ENCODE measurements at places on chromosomes 4 and X. TPM values are rescaled to one million over a fixed set of nuclear protein-coding genes. Genes with fewer than 3 reads are reported as not detected.
A peak's percentile ranks its signal among the peaks of the same experiment; 100 is the strongest.

DNA sequence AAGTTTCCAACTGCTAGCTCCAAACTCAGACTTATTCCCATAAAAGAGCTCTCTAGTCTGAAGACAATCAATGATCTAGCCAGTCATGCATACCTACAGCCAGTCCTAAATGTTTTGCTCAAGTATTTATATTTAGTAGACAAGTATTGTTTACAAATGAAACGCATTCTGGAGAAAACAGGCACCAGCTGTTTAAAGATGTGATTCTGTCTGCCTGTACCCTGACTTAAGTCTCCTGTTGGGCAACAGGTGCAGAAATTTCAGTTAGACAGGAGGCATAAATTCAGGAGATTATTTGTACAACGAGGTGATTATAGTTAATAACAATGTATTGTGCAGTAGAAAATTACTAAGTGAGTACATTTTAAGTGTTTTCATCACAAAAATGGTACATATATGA lies 28.9 kb downstream of the LNX1 start:
- no peak overlapping the region for H3K4me3 ChIP-seq
- no peaks in the 10 kb centered on the region for H3K36me3 ChIP-seq
- no peaks in the 10 kb centered on the region for H3K27me3 ChIP-seq
- H3K4me1 ChIP-seq, result peaks cover 3% of the 10 kb centered on the region
- no peak for DNase-seq
- H3K27ac ChIP-seq, result no peak overlapping the region

DNA sequence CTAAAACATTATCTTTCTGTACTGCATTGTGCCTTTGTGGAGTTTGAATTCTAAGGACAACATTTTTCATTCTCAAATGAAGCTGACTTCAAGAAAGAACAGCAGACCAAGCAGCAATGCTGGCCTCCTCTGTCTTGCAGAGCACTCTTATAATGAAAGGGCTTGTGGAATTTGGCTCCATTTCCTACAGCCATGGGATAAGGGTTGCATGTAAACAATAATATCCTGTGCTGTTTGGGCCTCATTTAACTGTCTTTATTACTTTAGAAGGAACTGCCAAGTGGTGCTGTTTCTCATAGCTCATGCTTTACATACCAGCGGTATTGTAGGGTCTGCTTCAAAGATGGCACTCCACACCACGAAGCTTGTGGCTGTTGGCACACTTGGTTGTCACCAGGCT lies 111.4 kb upstream of the EOLA2 start:
- no peak overlapping the region for H3K4me3 ChIP-seq
- H3K4me1 ChIP-seq, result no peaks in the 10 kb centered on the region
- H3K27me3 ChIP-seq, result no peaks in the 10 kb centered on the region
- no peaks in the 10 kb centered on the region for H3K36me3 ChIP-seq
- no peak for DNase-seq
- no peak overlapping the region for H3K27ac ChIP-seq

GRCh38 chrX:120769576-120770341 lies 105.9 kb downstream of the CT47B1 start:
- no peaks in the 10 kb centered on the region for H3K36me3 ChIP-seq
- no peak for DNase-seq
- H3K27ac ChIP-seq, result no peak overlapping the region
- H3K4me1 ChIP-seq, result no peaks in the 10 kb centered on the region

DNA sequence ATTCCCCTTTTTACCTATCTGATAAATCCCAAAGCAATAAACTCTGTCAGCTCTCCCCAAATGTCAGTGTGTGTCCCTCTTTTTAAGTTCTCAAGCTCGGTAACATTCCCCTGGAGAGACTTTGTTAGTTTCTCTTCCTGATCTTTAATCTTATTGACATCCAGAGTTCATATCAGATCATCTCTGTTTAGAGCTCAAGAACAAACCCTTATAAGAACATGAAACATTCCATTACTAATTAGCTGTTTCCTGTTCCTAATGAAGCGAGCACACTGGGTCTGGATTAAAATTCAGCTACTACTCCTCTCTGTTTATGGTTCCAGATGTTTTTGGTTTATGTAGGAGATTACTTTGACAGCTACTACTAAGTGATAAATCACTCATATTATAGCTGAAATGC lies 681.5 kb downstream of the DACH2 start:
- no peak for DNase-seq
- H3K4me3 ChIP-seq, result no peak overlapping the region
- H3K4me1 ChIP-seq, result no peaks in the 10 kb centered on the region
- H3K36me3 ChIP-seq, result no peaks in the 10 kb centered on the region
- no peaks in the 10 kb centered on the region for H3K27me3 ChIP-seq
- H3K27ac ChIP-seq, result no peak overlapping the region

DNA sequence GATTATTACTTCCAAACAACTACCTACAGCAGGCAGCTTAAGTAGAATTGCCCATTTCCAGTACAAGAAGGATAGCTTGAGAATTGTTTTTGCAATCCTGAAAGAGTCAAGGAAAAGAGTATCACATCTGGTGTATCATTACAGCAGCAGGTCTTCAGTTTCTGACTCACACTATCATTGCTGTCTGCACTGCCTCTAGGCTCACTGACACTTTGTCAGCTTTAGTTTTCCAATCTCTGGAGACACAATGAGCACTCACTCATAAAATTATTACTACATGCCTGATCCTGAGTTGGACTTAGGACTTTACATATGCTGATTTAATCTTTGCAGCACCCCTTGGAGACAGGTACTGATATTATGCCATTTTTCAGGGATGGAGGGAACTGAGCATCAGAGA lies 244.6 kb upstream of the BOD1L1 start:
- no peaks in the 10 kb centered on the region for H3K4me1 ChIP-seq
- H3K27ac ChIP-seq, result no peak overlapping the region
- H3K36me3 ChIP-seq, result no peaks in the 10 kb centered on the region
- H3K4me3 ChIP-seq, result no peak overlapping the region

DNA sequence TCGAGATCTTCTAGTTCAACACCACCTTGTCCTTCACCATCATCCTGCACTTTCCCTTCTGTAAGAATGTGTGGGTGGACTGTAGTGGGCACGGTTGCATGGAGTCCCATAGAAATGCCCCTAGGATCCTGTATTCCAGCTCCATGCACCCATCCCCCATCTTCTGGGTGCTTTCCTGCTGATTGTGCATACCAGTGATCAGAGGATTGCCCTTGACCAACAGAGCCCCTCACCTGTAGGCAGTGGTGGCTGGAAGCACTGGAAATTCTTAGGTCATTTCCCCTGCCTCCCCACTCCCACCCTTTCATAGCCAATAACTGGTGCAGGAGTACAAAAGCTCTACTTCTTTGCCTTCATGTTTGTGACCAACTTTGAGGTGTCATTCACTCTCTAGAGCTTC lies 213.4 kb upstream of the ARSJ start:
- no peak overlapping the region for H3K27ac ChIP-seq
- no peaks in the 10 kb centered on the region for H3K4me1 ChIP-seq
- no peaks in the 10 kb centered on the region for H3K27me3 ChIP-seq
- H3K4me3 ChIP-seq, result no peak overlapping the region
- DNase-seq, result no peak

DNA sequence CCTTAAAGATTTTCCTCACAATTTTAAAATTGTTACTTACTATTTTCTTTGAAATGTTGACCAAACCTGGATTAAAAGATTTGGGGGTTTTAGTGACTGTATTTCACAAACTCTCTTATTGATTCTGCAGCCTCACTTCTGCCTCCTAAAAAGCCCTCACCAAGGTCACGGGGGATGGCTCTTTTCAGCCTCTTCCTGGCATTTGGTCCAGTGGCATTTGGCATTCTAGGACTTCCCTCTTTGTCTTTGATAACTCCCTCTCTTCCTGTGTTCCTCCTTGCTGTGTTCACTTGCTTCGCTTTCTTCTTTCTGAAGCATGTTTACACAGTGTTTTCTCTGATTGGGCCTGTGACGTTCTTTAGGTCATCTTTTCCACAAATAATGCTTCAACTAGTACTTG lies 21.5 kb downstream of the PKD2 start:
- no peaks in the 10 kb centered on the region for H3K27me3 ChIP-seq
- H3K4me3 ChIP-seq, result no peak overlapping the region
- H3K36me3 ChIP-seq, result peaks cover 49% of the 10 kb centered on the region
- H3K4me1 ChIP-seq, result peaks cover 23% of the 10 kb centered on the region
- DNase-seq, result no peak
- H3K27ac ChIP-seq, result peak overlapping the region; percentile 56

- H3K27me3 ChIP-seq, result no peaks in the 10 kb centered on the region
- no peaks in the 10 kb centered on the region for H3K36me3 ChIP-seq
- no peak overlapping the region for H3K4me3 ChIP-seq
Measured at GRCh38 chr4:48042979-48043461, 26.4 kb downstream of the NIPAL1 start.

DNA sequence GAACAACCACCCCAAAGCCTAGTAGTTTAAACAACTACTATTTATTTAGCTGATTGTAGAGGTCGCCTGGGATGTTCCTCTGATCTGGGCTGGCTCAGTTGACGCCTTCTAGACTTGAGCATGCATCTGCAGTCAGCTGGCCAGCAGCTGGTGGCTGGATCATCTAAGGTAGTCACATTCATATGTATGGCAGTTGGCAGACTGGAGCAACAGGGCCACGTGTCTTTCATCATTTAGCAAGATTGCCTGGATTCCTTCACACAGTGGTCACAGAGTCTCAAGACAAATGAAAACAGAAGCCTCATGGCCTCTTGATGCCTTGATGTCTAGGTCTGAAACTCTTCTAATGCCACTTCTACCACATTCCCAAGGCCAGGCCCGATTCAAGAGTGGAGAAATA lies 220.6 kb upstream of the S100G start:
- no peak for DNase-seq
- H3K27ac ChIP-seq, result no peak overlapping the region
- H3K36me3 ChIP-seq, result no peaks in the 10 kb centered on the region
- H3K27me3 ChIP-seq, result no peaks in the 10 kb centered on the region
- no peak overlapping the region for H3K4me3 ChIP-seq

- no peaks in the 10 kb centered on the region for H3K36me3 ChIP-seq
- peaks cover 3% of the 10 kb centered on the region for H3K4me1 ChIP-seq
- H3K27ac ChIP-seq, result no peak overlapping the region
- no peak overlapping the region for H3K4me3 ChIP-seq
- no peaks in the 10 kb centered on the region for H3K27me3 ChIP-seq
- no peak for DNase-seq
Measured at GRCh38 chrX:118353081-118353850, 7.4 kb downstream of the WDR44 start.

- no peaks in the 10 kb centered on the region for H3K27me3 ChIP-seq
- no peaks in the 10 kb centered on the region for H3K4me1 ChIP-seq
Measured at GRCh38 chr4:104217526-104217925, 277.2 kb downstream of the CXXC4 start.

Gene LRP2BP
- 0.53 TPM for total RNA-seq

Gene COL4A5
- total RNA-seq, result 12.0 TPM

Gene TMEM156
- not detected for total RNA-seq

Gene SLC10A6
- total RNA-seq, result 23.5 TPM

Gene UGT2A3
- not detected for total RNA-seq

Gene TGIF2LX
- total RNA-seq, result not detected

Gene PCSK1N
- not detected for total RNA-seq

Gene VEGFC
- 18.6 TPM for total RNA-seq

Gene SLC9A6
- 8.3 TPM for total RNA-seq

Gene F8A1
- 77.0 TPM for total RNA-seq

Gene BST1
- 22.7 TPM for total RNA-seq

Gene EVC
- total RNA-seq, result 39.3 TPM

Gene ATP2B3
- total RNA-seq, result 0.32 TPM

Data from ascending aorta (tissue), 2 donors.